ENCODE measurements at places on chromosomes 6 and 20.

GRCh38 chr6:166174031-166174430 lies 6.4 kb upstream of the TBXT start:
- no peak for DNase-seq

- no peak for DNase-seq
These were observed 26.5 kb upstream of the CNKSR3 start for GRCh38 chr6:154536999-154537398.

GRCh38 chr20:58624687-58625086 lies 26.4 kb upstream of the STX16 start:
- no peak for DNase-seq

- DNase-seq: no peak
These were observed 284.8 kb downstream of the GMDS start for GRCh38 chr6:1960486-1961142.

- DNase-seq: no peak
These were observed 2.7 kb downstream of the C20orf204 start for GRCh38 chr20:64038565-64039292.

- DNase-seq: no peak
These were observed 5.6 kb downstream of the EEF1A1 start for GRCh38 chr6:73515204-73515655.

DNA sequence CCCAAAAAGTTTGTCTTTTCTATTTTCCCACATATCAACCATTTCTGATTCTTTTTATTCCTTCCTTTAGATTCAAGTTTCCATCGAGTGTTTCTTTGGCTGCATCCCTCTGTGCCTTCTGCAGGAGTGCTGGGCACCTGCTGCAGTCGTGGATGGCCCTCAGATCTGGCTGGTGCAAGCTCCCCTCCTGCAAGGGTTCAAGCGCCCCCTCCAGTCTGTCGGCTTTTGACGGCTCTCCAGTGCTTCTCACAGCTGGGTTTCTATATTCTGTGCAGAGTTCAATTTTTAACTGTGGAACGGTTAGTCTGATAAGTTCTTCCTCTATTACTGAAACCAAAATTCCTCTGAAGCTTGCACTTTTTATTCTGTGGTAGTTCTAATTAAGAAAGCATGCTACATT lies 132.1 kb downstream of the HUS1B start:
- DNase-seq: no peak
